Endodermal cell (in vitro differentiated cells): ENCODE measurements at places on chromosomes 5 and 9. TPM values are rescaled to one million over a fixed set of nuclear protein-coding genes. Genes with fewer than 3 reads are reported as not detected.

GRCh38 chr5:89535411-89535810 lies 652.4 kb upstream of the MEF2C start:
- no peaks in the 10 kb centered on the region for H3K27me3 ChIP-seq
- H3K36me3 ChIP-seq, result no peaks in the 10 kb centered on the region
- H3K4me3 ChIP-seq, result no peak overlapping the region
- DNase-seq, result no peak
- no peaks in the 10 kb centered on the region for H3K4me1 ChIP-seq

DNA sequence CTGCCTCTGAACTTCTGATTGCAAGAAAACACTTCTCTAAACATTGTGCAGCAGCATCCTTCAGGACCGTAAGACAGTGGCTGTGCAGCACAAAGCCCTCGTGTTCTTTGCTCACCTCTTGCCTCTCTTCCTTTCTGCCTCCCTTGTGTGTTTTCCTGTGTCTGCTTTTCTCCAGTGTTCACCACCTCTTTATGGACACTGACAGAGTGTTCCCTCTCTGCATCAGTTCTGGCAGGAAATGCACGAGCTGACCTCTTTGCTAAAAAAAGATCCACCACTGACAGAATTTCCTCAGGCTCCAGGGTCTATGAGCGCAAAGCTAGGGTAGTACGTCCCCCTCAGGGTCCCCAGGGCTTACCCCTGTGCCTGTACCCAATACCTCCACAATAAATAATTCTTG lies 74.3 kb downstream of the C5orf15 start:
- DNase-seq, result no peak
- no peak overlapping the region for H3K27ac ChIP-seq
- no peak overlapping the region for H3K4me3 ChIP-seq
- no peaks in the 10 kb centered on the region for H3K4me1 ChIP-seq
- no peaks in the 10 kb centered on the region for H3K27me3 ChIP-seq

TAS2R1 gene
- total RNA-seq, result not detected in 2 replicates

PCDHGA4 gene
- 4.0 and 5.0 TPM in 2 replicates for total RNA-seq

- no peaks in the 10 kb centered on the region for H3K27me3 ChIP-seq
- H3K36me3 ChIP-seq, result no peaks in the 10 kb centered on the region
- H3K4me1 ChIP-seq, result peaks cover 2% of the 10 kb centered on the region
- H3K27ac ChIP-seq, result no peak overlapping the region
These were observed 142.2 kb downstream of the FGF10 start for GRCh38 chr5:44246986-44247385.

GRCh38 chr5:124056326-124056990 lies 544.5 kb downstream of the CSNK1G3 start:
- no peak overlapping the region for H3K27ac ChIP-seq
- H3K4me3 ChIP-seq, result no peak overlapping the region
- no peak for DNase-seq
- H3K4me1 ChIP-seq, result peaks cover 2% of the 10 kb centered on the region
- H3K27me3 ChIP-seq, result no peaks in the 10 kb centered on the region

DNA sequence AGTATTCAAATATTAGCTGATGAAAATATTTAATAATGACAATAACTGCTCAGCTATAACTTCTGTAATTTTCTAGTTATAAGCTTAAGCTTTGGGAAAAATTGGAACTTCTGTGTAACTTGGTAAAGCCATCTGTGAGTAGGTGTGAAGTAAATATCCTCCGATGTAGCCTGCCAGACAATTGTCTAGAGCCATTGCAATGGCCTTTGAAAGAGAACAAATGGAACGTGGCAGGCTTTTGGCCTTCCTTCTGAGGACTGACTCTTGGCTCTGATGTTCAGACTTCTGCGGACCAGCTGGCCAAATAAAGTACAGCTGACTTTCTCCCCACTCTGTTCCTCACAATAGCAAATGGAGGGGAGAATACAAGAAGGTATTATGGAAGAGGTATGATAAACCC lies 203.4 kb upstream of the NMUR2 start:
- DNase-seq, result no peak
- H3K36me3 ChIP-seq, result peaks cover 4% of the 10 kb centered on the region
- no peak overlapping the region for H3K27ac ChIP-seq
- peaks cover 2% of the 10 kb centered on the region for H3K4me1 ChIP-seq

SLC36A3 gene
- not detected in 3 replicates for total RNA-seq

DNA sequence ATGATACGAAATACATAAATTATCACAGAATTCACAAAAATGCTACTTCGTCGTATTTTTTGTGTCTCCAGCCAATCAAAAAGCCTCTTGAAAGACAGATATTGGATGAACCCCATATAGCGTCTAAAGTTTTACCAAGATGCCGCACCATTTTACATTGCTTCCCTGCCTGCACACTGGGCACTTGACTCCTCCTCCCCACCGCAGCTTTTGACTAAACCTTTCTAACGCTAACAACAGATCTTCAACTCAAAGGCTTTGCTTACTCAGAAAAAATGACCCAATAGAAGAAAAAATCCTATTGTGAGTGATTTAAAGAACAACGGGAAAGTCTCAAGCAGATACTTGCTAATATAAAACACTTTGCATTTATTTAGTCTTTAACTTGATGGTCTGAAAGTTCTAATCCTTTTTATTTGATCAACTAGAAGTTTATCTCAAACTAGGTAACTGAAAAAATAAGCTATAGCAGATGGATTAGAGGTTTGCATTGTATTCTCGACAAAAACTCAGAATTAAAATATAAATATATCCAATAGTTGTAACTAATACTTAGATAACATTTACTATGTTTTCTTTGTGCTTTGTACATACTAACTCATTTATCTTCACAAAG lies 609.1 kb upstream of the DMAC1 start:
- H3K27ac ChIP-seq, result no peak overlapping the region
- peaks cover 6% of the 10 kb centered on the region for H3K4me1 ChIP-seq
- DNase-seq, result no peak
- no peaks in the 10 kb centered on the region for H3K27me3 ChIP-seq
- no peak overlapping the region for H3K4me3 ChIP-seq

DNA sequence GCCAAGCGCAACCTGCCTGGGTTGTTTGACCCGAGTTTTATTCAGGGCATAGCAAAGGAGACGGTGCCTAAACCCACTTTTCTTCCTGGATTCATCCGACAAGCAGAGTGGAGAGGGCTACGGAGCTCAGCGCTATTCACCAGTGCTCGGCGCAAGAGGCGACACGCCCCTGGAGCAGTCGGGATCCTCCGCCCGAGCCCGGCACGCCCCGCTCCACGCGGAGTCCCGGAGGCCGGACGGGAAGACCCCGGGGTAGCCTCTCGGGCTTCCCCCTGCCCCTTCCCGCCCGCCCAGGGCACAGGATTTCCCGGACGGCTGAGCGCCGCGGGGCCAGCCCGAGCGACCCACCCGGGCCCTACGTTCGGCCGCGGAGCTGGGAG lies 427 bp downstream of the SERINC5 start:
- H3K27ac ChIP-seq, result no peak overlapping the region
- H3K4me1 ChIP-seq, result no peaks in the 10 kb centered on the region
- H3K4me3 ChIP-seq, result peak overlapping the region; percentile 84
- peak; percentile 81 for DNase-seq

SECISBP2 gene
- total RNA-seq, result 55.0 and 55.7 TPM in 2 replicates

- DNase-seq, result no peak
- no peak overlapping the region for H3K4me3 ChIP-seq
- peaks cover 29% of the 10 kb centered on the region for H3K36me3 ChIP-seq
- no peaks in the 10 kb centered on the region for H3K4me1 ChIP-seq
- no peak overlapping the region for H3K27ac ChIP-seq
- no peaks in the 10 kb centered on the region for H3K27me3 ChIP-seq
These were observed 109.2 kb downstream of the DMXL1 start for GRCh38 chr5:119179857-119180641.

DNA sequence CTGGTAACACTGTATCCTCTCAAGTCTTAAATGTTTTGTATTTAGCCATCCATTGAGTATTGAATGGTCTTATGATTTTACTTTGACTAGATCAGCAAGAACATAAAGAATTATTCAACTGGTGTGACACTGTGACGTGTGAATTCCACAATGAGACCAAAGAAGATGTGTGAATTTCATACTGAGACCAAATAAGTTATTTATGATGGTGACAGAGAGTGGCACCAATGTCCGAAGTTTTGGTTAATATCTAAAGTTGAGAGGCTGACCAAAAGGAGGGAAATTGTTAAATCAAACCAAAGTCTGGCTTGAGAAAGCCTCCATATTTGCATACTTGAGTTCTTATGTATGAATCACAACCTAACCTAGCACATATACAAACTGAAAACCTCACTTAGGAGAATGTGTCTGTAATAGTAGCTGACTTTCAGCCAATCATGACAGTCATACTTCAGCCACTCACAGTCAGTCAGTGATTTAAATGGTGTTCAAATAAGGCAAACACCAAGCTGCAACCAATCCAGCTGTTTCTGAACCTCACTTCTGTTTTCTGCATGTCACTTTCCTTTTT lies 31.5 kb upstream of the FAM170A start:
- H3K27ac ChIP-seq, result no peak overlapping the region
- H3K27me3 ChIP-seq, result no peaks in the 10 kb centered on the region
- H3K36me3 ChIP-seq, result no peaks in the 10 kb centered on the region
- no peak overlapping the region for H3K4me3 ChIP-seq
- H3K4me1 ChIP-seq, result no peaks in the 10 kb centered on the region

- no peak overlapping the region for H3K27ac ChIP-seq
- no peaks in the 10 kb centered on the region for H3K27me3 ChIP-seq
- DNase-seq, result peak; percentile 56
These were observed 33.4 kb upstream of the NCS1 start for GRCh38 chr9:130138791-130139190.

DNA sequence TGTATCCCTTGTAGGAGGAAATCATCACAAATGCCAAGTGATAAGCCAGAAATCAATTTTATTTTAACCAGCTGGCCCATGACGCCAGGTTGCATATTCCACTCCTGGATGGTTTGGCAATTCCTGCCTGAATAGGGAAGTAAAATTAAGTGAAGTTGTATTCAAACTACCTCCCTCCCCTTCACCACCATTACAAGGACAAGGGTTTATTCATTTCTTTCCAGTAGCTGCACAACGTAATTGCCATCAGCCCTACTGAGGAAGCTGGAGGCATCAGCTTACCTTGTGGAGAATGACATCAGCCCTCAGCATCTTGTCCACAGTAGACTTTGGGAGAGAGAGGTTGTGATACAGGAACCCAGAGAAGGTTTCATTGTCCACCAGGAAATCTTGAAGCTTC lies 66.6 kb downstream of the ABCA1 start:
- DNase-seq, result no peak
- H3K27me3 ChIP-seq, result no peaks in the 10 kb centered on the region
- H3K4me3 ChIP-seq, result no peak overlapping the region
- H3K36me3 ChIP-seq, result peaks cover 69% of the 10 kb centered on the region

DNA sequence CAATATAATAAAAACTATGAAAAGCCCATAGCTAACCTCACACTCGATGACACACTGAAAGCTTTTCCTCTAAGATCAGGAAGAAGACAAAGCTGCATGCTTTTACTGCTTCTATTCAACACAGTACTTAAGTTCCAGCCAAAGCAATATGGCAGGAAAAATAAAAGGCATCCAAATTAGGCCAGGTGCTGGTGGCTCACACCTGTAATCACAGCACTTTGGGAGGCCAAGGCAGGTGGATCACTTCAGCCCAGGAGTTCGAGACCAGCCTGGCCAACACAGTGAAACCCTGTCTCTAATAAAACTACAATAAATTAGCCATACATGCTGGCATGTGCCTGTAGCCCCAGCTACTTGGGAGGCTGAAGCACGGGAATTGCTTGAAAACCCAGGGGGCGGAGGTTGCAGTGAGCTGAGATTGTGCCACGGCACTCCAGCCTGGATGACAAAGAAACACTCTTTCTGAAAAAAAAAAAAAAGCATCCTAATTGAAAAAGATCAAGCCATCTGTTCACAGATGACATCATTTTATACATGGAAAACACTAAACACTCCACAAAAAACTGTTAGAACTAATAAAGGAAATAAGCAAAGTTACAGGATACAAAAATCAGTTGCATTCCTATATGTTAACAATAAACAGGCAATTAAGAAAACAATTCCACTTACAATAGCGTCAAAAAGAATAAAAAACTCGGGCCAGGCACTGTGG lies 17.9 kb downstream of the ZFR start:
- H3K27me3 ChIP-seq, result no peaks in the 10 kb centered on the region
- peak overlapping the region; percentile 11 for H3K4me3 ChIP-seq
- H3K27ac ChIP-seq, result no peak overlapping the region
- no peaks in the 10 kb centered on the region for H3K4me1 ChIP-seq

FBN2 gene
- total RNA-seq, result 90.1 and 131 TPM in 2 replicates

PKD2L2 gene
- total RNA-seq, result not detected in 3 replicates

- no peaks in the 10 kb centered on the region for H3K27me3 ChIP-seq
- no peak overlapping the region for H3K27ac ChIP-seq
- DNase-seq, result no peak
- H3K36me3 ChIP-seq, result peaks cover 11% of the 10 kb centered on the region
- H3K4me3 ChIP-seq, result no peak overlapping the region
- H3K4me1 ChIP-seq, result no peaks in the 10 kb centered on the region
These were observed 15.7 kb downstream of the DAB2 start for GRCh38 chr5:39409033-39409432.

DNA sequence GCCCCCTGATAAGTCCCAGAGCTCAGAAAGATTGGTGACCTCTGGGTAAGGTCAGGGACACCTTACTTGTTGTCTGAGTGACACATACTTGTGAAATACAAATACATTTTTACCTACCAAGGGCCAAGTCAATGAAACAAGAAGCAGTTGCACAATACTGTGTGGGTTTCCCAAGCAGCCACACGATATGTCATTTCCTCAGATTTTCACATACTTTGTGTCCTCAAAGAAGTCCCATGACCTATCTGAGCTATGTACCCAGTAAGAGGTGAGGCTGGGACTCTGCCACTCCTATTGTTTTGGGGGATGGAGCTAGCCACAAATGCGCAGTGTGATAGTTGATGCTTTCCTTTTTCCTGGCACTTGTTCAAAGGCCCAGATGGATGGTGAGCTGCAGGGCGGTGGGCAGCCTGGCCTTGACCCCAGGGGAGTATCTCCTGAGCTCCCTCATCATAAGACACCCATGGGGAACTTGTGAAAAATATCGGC lies 4.8 kb upstream of the SLC25A51 start:
- no peaks in the 10 kb centered on the region for H3K27me3 ChIP-seq
- H3K4me1 ChIP-seq, result peaks cover 8% of the 10 kb centered on the region
- DNase-seq, result no peak
- no peak overlapping the region for H3K27ac ChIP-seq

SLC30A5 gene
- total RNA-seq, result 44.8 to 64.7 TPM (median 60.1 TPM) in 3 replicates

DNA sequence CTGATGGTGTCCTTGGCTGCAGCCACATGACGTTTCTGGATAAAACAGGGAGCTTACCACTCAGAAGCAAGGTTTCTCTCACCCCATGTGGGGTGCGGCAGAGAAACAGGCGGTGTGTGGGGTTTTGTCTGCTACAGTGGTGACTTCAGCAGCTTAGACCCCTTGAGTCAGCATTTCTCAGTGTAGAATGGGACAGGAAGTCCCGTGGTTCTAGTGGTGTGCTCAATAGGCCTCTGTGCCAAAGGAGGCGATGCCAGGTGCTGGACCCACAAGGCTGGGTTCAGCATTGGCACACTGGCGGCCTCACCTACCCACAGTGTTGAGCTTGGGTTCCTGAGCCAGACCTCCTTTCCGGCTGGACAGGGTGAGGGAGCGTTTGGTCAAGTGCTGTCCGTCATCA lies 125.2 kb upstream of the SMIM23 start:
- H3K4me1 ChIP-seq, result no peaks in the 10 kb centered on the region
- H3K36me3 ChIP-seq, result no peaks in the 10 kb centered on the region
- no peak for DNase-seq
- H3K27ac ChIP-seq, result no peak overlapping the region
- H3K27me3 ChIP-seq, result no peaks in the 10 kb centered on the region
- no peak overlapping the region for H3K4me3 ChIP-seq

- peaks cover 3% of the 10 kb centered on the region for H3K4me1 ChIP-seq
- H3K27me3 ChIP-seq, result peaks cover 76% of the 10 kb centered on the region
These were observed 6.6 kb upstream of the NFIB start for GRCh38 chr9:14320271-14321181.

GRCh38 chr9:98330831-98331230 lies 75.4 kb upstream of the TBC1D2 start:
- H3K27ac ChIP-seq, result no peak overlapping the region
- no peaks in the 10 kb centered on the region for H3K27me3 ChIP-seq
- H3K4me1 ChIP-seq, result no peaks in the 10 kb centered on the region
- H3K4me3 ChIP-seq, result no peak overlapping the region
